ENCODE measurements at places on chromosomes 1 and 21.

GRCh38 chr21:46518983-46519583 is 60.4 kb downstream of the DIP2A start:
- DNase-seq = no peak

GRCh38 chr1:8011923-8012858 is 13.9 kb downstream of the ERRFI1 start:
- DNase-seq = no peak

DNA sequence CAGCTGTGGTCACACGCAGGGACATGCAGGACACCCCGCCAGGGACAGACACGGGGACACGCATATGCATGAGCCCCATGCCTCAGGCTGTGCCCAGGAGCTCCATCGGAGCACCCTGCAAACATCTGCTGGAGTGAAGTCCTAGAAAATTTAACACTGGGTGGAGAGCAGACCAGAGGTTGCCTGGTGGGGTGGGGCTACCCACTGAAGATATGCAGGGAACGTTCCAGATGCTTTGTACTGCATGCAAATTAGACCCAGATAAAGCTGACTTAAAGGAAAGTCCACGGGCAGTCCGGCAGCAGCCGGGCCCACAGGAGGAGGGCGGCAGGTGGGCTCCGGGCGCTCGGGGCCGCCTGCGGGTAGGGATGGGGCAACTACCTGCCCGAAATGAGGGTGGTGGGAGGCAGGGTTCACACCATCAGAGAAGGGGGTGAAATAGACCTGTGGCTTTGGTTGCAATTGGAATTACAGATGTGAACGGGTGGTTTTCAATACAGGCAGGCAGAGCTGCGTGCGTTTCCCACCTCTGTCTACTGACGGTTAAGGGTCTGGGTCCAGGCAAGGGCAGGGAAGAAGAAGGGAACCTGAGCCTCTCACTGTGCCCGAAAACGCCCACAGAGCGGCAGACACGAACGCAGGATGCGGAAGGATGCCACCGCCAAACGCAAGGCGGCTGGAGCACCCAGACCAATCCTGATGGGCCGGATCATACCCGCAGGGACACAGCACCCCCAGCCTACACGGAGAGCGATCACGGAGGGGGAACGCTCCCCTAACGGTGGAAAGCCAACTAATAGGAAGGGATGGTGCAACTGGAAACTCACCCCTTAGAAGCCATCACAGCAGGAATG is 21.0 kb downstream of the CFAP74 start:
- no peak for DNase-seq

GRCh38 chr1:243719476-243719875 is 130.6 kb downstream of the AKT3 start:
- DNase-seq = no peak

DNA sequence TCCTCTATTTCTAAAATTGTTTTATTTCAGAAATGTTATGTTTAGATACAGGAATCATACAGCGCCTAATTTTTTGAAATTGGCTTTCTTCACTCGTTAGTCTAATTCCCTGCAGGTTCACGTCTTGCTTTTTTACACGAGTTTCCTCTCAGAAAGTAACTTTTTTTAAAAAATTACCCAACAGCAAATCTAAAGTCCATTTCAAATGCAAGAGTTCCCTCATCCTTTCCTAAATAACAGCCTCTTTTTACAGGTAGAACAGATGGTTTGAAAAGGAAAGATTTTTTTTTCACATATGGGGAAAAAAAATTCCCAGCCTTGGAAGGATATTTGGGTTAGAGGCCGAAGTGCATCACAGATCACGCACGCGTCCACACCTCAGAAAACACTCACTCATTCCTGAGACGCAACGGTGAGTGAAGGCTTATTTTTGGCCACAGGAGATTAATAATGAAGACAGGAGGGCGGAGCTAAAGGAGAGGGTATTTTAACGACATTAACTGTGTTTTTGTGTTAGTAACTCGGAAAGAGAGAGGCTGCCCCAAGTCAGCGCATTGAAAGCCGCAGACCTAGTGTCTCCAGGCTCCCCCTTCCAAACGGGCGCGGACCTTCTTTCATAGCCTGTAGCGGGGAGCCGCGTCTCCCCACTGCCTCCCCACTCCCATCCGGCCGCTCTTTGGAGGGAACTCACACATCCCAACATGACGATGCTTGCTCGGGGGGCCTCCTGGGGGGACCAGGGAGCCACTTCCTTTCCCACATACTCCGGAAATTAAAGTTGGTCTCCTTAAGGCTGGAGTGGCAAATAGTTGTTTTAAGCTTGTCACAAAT is 969 bp upstream of the RIPK4 start:
- DNase-seq = no peak

DNA sequence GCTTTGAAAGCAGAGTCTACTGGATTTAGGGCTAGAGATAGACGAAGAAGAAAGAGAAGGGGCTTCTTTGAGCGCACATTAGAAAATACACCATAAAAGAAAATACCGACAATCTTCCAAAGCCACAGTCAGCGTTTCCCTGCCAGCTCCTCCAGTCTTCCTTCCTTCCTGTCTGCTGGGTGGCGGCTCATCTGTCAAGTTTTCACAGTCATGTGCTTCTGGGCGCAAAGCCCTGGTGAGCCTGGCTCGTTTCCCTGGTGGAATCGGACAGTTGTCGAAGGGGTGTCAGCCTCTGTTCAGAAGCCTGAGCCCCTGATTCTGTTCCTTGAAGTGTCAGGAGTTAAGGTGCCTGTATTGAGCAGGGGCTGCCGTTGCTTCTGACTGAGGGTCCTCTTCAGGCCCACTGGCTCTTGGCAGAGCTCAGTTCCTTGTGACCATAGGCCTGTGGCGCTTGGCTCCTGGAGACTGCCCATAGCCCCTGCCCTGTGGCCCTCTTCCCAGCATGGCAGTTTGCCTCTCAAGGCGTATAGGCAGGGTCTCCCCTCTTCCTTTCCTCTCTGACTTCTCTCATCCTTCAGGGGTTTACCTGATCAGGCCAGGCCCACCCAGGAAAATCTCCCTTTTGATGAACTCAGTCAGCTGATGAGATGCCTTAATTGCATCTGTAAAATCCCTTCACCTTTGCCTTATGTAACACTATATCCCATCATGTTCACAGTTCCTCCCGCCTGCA is 58.6 kb downstream of the ADARB1 start:
- no peak for DNase-seq

- no peak for DNase-seq
Measured at GRCh38 chr1:246113555-246114095, 393.5 kb downstream of the SMYD3 start.

DNA sequence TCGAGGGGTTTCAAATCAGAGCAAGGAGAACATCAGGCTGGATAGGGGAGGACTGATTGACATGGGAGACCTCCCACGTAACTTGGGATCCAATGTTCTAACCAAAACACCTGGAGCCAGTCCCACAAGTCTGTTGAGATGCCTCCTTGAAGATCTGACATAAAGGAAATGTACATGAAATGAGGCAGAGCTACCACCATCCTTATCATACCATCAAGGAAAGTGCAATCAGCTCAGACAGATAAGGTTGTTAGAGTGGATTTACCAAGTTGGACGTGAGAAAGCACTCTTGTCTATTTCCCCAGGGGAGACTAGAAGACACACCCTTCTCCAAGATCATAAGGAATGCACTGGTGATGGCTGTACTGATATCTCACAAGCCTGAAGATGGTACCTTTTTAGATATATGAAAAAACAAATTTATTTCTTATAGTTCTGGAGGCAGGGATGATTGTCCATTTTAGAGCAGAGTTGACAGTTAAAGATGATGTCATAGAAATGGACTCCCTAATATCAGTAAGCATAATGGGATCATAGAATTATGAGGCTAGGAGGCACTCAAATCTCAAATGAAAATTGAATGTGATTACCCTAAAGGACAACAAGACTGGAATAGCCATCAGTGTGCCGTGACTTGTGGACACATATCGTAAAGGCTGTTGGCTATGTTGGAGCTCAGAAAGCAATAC is 129.1 kb upstream of the RAB4A start:
- no peak for DNase-seq

DNA sequence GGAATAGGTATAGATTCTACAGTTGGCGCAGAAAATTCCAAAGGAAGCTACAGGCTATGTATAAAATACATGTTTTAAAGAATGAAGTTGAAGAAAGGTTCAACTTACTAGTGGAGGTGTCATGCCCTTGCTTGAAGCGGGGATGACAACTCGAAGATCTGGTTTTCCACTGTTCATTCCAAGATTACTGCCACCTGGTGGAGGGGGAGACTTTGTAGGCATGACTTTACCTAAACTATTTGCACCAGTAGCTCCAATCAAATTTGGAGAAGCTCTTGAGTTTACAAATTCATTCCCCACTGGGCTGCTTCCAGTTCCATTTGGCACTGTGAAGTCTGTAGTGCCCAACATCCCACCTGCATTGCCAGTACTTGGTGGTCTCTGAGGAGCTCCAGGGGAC is 81.7 kb downstream of the AXDND1 start:
- no peak for DNase-seq

DNA sequence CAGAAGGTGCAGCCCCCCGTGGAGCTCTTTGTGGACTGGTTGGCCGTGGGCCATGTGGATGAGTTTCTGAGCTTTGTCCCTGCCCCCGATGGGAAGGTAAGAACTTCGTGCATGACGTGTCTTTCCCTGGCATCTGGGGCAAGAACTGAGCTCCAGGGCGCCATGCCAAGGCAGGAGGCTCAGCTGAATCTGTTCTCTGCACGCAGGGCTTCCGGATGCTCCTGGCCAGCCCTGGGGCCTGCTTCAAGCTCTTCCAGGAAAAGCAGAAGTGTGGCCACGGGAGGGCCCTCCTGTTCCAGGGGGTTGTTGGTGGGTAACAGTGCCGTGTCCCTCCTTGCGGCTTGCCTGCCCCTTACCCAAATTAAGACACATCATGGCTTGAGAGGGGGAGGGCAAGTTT is 27.7 kb downstream of the PADI3 start:
- no peak for DNase-seq

DNA sequence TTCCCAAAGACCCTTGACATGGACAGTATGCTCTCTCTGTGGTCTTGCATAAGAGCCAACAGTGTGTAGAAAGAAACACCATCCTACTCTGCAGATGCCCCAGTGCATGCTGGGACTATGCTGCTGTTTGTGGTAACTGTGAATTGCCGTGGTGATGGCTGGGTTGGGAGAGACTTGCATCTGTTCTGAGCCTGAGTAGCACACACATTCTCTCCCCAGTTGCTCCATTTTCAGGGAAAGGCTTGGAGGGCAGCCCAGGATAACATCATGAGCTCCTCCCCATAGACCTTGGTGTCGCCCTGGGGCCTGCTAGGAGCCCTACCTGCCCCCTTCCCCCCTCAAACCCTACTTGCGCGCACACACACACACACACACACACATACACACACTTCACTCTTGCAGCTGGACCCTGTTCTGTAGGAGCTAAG is 120.9 kb upstream of the IPO9 start:
- DNase-seq = no peak
